ENCODE measurements at places on chromosomes 16 and 17. TPM values are rescaled to one million over a fixed set of nuclear protein-coding genes. Genes with fewer than 3 reads are reported as not detected.

The HS3ST2 gene
- total RNA-seq, result 0.12 TPM

GRCh38 chr17:82414548-82415281 is 3.4 kb upstream of the HEXD start:
- peak; percentile 84 for DNase-seq

GRCh38 chr17:2621241-2621640 is 27.8 kb downstream of the PAFAH1B1 start:
- DNase-seq, result no peak

- no peak for DNase-seq
Measured at GRCh38 chr17:43468691-43469139, 15.1 kb upstream of the DHX8 start.

- DNase-seq, result no peak
Measured at GRCh38 chr16:56795011-56795410, 65.1 kb downstream of the NUP93 start.

GRCh38 chr17:65727832-65728231 is 166.4 kb upstream of the AXIN2 start:
- no peak for DNase-seq

GRCh38 chr16:68444056-68444657 is 4.2 kb downstream of the SMPD3 start:
- no peak for DNase-seq

GRCh38 chr17:4156750-4157381 is 13.9 kb downstream of the CYB5D2 start:
- DNase-seq, result no peak

GRCh38 chr17:48610282-48611211 is at the start of gene HOXB7:
Gene HOXB7, minus strand, starts transcription at chr17:48611017. Its CDS starts 99 bp downstream, at chr17:48610918.
- DNase-seq, result no peak

- no peak for DNase-seq
Measured at GRCh38 chr16:78503602-78504001, 404.1 kb downstream of the WWOX start.

Measured in type B pancreatic cell (in vitro differentiated cells).